ENCODE measurements at places on chromosomes 7 and 10.

- DNase-seq: peak; percentile 82
These were observed 20.2 kb upstream of the TMEM178B start for GRCh38 chr7:141053626-141054025.

GRCh38 chr10:117139581-117140524 lies 1.8 kb upstream of the VAX1 start:
- DNase-seq: no peak

GRCh38 chr10:128124813-128125403 lies 1.3 kb downstream of the MKI67 start:
- no peak for DNase-seq

- DNase-seq: no peak
These were observed 800.0 kb downstream of the LRMDA start for GRCh38 chr10:76231286-76231934.

DNA sequence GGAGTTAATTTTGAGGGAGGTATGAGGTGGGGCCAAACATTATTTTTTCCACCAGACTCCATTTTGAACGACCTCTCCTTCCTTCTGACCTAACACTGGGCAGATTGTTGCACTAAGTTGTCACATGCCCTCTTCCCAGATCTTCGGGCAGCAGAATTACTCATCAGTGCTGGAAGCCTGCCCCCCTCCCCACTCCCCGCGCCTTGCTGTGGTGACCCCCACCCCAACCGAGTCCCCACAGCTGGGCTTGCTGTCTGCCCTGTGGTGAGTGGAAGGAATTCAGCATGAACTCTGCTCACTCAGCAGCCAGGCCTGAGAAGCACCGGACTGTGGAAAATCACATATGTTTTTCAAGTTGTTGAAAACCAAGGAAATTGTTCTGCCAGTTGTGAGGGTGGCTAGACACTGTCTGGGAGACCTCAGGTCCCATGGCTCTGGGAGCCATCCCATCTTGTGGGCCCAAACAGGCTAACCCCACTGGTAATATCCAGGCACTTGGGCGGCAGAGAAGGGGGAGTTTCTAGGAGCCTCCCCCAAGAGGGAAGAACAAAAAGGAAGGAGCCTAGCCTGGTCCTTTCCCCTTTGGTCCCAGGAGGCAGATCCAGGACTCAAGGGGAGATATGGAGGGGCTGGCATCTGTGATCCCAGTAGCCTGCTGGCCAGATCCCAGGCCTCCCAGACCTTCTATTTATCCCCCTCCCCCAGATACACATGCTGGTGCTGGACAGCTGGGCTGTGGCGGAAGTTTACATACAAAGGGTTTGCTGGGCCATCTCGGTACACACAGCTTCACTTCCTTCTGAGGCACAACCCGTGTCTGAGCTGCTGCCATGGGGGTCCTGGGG lies 3.5 kb upstream of the AEBP1 start:
- no peak for DNase-seq

GRCh38 chr10:51654918-51655317 lies 44.5 kb downstream of the CSTF2T start:
- DNase-seq: no peak

DNA sequence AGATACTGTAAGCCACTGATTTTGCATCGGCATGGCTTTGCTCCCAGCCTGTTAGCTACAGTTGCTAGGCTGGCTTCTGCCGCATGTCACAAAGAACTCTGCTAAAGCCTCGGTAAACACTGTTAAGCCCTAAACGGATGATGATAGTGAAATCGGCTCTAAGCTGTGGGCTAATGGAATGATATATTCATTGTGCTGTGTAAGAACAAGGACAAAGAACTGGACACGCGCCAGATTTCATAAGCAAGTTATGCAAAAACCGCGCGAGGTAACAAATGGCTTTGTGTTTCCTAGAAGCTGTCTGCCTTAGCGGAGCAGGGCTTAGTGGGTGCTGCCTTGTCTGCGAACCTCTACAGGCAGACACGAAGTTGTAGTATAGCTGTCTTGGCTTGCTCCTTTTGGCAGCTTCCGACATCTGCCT lies 331.3 kb upstream of the COBL start:
- no peak for DNase-seq

Measured in CD4-positive, alpha-beta T cell treated with Interleukin-2 at 100 ng/mL for 4 hours (primary cell).